ENCODE measurements at places on chromosomes 3 and 15.
A peak's percentile ranks its signal among the peaks of the same experiment; 100 is the strongest.

DNA sequence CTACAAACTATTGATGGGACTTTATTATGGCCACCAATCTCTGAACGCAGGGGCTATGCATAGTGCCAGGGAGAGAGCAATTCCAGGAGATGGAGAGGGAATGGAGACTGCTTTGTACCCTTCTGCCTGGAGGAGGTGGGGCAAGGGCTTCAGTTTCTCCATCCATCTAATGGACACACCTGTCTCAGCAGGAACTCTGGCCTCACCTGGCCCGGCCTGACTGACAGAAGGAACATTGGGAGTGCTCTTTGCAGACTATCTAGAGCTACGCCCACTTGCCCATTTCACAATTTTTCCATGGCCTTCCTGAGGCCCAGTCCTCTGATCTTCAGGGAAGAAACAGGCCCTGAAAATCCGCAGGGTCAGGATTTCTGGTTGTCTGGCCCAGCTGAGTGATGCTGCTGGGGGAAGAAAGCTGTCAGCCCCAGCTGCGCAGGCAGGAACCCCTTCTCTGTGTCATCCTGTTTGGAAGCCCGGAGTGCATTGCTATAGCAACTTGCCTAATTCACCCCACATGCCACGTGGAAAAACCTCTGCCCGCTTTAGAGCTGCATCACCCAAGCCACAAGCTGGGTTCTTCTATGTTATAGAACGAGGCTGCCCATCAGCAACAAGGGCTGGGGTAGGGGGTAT lies 6.4 kb downstream of the ITGA11 start:
- peak; percentile 54 for DNase-seq

GRCh38 chr15:58608129-58608590 lies 141.3 kb downstream of the ADAM10 start:
- no peak for DNase-seq

GRCh38 chr3:159789742-159790635 lies 198.6 kb upstream of the IL12A start:
- DNase-seq, result no peak

DNA sequence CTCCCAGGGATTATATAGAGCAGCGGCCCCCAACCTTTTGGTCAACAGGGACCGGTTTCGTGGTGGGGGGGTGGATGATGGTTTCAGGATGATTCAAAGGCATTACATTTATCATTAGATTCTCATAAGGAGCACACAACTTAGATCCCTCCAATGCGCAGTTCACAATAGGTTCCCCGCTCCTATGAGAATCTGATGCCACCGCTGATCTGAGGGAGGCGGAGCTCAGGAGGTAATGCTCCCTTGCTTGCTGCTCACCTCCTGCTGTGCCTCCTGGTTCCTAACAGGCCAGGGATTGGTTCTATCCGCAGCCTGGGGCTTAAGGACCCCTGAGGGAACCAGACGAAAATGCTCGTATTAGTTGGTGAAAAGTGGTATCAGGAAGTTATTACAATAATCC lies 1.3 kb upstream of the HACD2 start:
- DNase-seq, result peak; percentile 65

GRCh38 chr15:89016549-89017041 lies 71.7 kb upstream of the ABHD2 start:
- DNase-seq, result peak; percentile 82

DNA sequence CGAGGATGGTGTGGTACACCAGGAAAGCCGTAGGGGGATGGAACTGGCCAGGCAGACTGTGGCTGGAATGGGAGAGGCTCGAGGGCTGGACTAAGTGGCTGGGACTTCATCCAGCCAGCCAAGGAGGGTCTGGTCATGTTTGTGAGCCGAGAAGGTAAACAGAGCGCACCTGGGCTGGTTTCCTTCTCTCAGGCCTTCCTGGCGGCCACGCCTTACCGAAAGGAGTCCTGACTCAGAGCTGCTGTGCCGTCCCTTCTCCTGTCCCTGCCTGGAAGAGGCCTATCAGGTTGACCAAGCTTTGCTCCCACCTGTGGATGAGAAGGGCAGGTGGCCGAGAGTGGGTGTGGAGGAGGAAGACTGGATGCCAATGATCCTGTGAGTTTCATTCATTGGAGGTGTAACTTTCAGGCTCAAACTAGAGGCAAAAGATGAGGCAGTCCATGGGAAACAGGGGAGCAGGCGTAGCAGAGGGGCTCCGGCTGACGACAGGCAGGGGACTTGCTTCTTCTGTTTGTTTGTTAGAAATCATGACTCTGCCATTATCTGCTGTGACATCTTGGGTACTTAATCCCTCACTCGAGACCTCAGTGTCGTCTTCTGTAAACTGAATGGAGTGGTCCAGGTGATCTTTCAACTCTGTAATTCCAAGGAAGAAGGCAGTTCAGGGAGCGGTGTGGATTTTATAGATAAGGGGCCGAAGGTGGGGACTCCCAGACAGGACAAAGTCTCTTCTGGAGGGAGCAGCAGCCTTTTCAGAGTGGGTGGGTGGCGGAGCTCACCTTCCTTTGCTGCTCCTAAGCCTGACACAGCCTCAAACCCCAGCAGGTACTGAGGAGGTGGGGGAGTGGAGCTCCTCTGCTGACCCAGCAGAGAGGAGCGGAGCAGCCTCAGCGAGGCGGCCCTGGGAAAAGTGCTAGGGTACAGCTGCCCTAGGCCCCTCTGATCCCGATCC lies 71.8 kb upstream of the GATM start:
- peak; percentile 83 for DNase-seq

DNA sequence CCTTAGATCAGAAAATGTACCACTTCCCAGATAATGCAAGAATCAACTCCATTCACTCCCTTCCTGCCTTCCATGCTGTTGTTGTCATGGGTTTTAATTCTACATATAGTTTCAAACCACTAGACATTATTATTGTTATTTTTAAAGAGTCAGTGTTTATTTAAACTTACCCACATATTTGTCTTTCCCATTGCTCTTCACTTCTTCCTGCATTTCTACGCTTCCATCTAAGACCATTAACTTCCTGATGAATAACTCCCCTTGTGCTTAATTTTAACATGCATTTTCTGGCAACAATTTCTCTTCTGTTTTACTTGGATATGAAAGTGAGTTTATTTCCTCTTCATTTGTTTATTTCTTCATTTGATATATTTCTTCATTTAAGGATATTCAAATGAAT lies 127.1 kb upstream of the FHIT start:
- no peak for DNase-seq

DNA sequence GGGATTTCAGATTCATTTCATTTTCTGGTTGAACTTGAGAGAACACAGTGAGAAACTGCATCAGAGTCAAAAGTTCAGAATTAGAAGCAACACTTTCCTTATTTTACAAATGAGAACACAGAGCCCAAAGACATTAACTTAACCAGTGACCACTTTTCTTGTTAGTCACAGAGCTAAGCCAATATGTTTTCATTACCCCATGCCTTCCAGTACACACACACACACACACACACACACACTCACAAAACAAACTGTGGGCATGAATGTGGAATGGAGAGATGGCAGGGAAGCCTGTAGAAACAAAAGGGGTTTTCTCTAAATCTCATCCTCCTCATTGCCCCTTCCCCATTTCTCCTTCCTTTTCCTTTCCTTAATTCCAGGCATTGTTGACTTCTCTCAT lies 267.4 kb upstream of the GADL1 start:
- DNase-seq, result no peak

GRCh38 chr3:3074551-3075257 lies 35.5 kb downstream of the IL5RA start:
- no peak for DNase-seq

DNA sequence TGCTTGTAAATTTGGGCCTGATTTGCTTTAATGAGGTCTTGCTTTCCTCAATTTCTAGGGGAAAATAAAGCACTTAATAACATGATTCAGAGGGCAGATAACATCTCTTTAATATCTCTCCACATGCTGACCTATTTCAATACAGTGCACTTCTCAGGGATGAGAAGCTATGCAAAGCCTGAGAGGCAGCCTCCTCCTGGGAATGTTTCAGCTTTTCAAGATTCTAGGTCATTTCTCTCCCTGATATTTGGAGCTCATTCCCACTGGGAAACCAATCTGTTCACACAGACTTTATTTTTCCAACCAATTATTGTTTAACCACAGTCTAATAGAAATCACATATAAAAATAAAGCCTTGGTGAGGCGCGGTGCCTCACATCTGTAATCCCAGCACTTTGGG lies 67.0 kb upstream of the LSAMP start:
- DNase-seq, result no peak

DNA sequence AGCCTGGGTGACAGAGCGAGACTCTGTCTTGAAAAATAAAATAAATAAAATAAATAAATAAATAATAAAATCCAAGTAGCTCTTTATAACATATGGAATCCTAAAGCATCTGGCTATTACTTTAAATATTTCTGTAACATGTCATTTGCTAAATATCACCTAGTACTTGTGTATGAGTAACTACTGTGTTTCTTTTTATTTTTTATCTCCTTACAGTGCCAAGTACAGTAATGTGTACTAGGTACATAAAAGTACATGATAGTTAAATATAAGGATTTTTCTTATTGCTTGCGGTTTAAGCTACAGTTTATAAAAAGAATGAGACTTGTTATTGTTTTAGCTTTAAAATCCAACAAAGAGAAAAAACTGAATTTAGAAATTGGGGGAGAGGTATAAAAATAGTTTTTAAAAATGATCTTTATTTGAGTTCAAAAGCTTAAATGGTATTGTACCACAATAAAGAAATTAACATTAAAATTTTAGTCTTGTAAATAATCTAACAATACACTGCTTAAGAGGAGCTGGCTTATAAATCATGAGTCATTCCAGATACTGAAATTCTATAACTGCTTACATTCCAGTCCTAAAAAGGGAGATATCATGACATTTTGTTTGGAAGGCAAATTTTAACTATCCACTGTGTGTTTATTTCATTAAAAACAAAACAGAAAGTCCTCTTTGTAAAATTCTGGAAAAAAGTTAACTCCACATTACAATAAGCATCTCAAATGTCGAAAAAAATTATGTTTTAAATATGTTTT lies 73.1 kb downstream of the FGF7 start:
- DNase-seq, result no peak
